ENCODE measurements at places on chromosomes 4 and X.

DNA sequence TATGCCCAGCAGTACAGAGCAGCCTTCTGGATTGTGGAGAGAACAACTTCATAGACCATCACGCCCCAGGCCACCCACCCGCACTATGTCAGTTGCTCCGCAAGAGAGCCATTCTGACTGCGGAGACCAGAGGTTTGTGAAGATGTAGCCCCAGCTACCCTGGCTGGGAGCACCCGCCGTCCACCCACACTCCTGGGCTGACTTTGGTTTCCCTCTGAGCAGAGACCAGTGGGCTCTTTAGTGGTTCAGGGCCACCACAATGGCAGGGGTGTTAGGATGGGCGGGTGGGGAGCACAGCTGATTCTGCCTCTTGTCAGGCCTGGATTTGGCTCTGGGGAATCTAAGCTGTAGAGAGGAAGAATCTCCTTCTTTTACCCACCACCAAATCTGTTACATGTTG, 313.4 kb downstream of the LDB2 start:
- DNase-seq, result no peak

DNA sequence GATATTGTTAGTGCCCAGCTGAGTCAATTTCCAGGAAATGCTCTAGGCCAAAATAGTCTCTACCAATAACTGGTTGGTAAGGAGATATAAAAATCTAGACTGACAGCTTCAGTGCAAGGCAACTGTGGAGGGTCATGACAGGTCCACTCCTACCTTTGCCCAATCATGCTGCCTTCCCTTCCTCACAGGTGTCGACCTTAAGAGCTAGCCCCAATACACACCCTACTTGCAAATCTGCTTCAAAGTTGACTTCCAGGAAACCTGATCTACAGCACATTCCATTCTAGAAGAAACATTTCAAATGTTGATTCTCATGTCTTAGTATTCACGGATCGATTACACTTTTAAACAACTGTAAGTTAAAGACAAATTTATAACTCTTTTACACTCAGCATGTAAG, 1455.5 kb downstream of the TECRL start:
- no peak for DNase-seq

DNA sequence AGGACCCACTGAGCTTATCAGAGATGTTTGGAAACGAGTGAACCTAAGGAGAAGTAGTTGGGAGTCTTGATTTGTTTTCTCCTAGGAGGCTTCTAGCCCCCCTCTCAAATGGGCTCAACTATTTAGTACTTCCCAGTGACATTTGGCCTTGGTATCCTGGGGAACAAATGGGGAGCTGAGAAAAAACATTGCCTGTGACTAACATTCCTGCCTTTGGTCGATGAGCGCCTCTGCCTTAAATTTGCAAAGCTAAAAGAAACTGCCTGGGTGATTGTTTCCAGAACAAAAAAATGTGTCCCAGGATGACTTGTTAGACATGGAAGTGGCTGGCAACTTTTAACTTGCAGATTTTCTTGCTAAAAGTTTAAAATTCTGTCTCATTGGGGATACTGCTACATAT, 58.8 kb upstream of the IGFBP7 start:
- no peak for DNase-seq

DNA sequence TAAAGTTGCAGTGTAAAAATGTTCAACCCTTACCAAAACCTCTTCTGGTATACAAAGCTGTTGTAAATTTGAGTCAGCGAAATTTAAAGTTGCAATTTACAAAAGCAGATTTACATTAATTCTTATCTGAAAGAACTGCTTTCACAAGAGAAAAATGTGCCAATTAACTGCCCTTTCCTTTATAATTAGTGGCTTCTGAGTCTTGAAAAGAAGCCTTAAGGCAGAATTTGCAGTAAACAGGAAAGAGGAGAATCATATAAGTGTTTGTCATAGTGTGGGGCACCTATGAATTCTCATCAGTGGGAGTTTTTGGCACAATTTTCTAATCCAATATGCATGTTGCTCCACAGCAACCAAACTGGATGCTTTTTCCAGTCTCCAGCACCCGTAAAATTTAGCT, 125.3 kb upstream of the GABRG1 start:
- DNase-seq, result no peak

- DNase-seq, result no peak
These were observed 154.5 kb upstream of the GALNT7 start for GRCh38 chr4:173014113-173014558.

DNA sequence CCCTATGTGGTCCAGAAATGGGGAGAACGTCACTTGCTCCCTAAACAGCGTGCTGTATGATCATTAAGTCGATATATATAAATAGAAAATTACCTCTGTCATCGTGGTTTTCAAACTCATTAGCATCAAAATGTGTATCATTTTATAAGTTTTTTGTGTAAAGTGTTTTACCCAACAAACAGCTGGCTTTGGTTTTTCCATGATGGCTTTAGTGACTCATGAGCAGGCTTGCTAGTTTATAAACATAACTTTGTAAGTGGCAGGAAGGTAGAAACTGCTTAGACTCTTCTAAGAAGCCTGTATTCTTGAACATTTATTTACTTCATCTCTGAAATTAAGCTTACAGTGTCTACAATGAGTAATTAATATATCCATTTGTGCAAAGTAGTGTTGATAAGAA, 108.4 kb upstream of the DIPK2B start:
- no peak for DNase-seq

- no peak for DNase-seq
These were observed 12.4 kb downstream of the LYAR start for GRCh38 chr4:4277531-4277930.

GRCh38 chrX:30468471-30468870, 109.1 kb downstream of the TASL start:
- DNase-seq, result no peak

- DNase-seq, result no peak
These were observed 51.1 kb upstream of the PPP2R3B start for GRCh38 chrX:437661-438390.

DNA sequence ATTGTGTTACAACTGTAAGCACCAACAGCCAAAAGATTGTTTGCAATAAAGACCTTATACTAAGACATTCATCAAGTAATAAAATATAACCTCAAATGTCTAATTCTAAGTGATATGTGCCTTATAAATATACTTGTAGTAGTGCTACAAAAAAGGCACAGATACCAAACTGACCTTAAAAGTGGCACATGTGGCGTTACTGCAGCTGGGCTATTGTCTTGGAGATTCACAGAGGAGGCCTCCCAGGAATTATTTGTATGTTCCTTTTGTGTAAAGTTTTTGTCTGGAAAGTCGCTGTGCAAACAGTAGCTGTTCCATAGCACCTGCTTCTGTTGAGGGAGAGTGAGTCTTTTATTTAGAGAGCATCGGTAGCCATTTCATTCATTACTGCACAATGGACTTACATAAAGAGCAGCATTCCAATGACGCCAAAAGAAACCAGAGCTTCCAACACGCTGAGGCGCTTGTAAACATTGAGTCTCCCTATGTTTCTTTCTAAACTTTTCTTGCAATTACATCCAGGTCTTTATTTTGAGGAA, 143.7 kb downstream of the RPA4 start:
- no peak for DNase-seq

GRCh38 chr4:22170353-22170752, 221.8 kb upstream of the KCNIP4 start:
- peak; percentile 79 for DNase-seq

GRCh38 chr4:128525387-128525786, 237.8 kb upstream of the PGRMC2 start:
- no peak for DNase-seq

DNA sequence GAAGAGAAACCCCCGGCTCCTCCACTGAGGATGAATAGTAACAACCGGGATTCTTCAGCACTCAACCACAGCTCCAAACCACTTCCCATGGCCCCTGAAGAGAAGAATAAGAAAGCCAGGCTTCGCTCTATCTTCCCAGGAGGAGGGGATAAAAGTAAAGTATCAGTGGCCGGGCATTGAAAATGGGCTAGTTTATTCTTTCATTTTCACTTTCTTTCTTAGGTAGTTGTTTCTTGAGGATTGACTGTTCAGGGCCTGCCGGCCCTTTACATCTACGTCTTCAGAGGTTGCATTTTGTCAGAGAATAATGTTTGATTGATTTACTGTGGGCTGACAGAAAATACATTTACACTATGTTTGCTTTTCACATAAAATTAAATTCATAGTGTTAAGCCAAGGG, 27.1 kb downstream of the PAK3 start:
- no peak for DNase-seq

GRCh38 chrX:15384304-15384703, at the start of gene VEGFD:
TSS of gene VEGFD (minus strand) at chrX:15384413. CDS start at chrX:15383946, 467 bp downstream.
- no peak for DNase-seq

GRCh38 chrX:119467842-119468550, at the start of gene SLC25A5:
TSS of gene SLC25A5 (plus strand) at chrX:119468444. CDS start at chrX:119468516, 72 bp downstream.
- no peak for DNase-seq

DNA sequence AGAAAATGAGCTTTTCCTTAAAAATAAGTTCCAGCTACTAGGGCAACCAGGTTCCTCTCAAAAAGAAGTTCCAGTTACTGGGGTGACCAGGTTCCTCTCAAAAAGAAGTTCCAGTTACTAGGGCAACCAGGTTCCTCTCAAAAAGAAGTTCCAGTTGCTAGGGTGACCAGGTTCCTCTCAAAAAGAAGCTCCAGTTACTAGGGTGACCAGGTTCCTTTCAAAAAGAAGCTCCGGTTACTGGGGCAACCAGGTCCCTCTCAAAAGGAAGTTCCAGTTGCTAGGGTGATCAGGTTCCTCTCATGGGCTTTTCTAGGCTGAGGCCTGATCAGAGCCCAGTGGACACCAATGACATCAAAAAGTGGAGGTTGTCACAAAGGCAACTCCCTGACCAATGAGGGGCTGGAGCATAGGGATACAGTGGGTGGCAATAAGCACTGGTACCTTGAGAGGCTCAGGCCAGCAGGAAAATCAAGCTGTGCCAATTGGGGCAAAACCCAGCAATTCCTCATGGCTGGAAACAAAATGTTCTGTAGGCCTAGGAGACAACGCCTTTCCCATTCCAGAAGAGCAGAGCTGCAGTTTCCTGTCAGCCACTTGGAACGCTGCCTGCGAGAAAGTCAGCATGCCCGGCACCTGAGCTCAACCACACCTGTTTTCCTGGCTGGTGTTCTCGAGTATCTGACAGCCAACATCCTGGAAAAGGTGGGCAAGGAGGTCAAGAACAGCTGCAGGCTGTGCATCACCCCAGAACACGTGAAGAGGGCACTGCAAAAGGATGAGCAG, 12.3 kb upstream of the SYTL5 start:
- DNase-seq, result no peak

DNA sequence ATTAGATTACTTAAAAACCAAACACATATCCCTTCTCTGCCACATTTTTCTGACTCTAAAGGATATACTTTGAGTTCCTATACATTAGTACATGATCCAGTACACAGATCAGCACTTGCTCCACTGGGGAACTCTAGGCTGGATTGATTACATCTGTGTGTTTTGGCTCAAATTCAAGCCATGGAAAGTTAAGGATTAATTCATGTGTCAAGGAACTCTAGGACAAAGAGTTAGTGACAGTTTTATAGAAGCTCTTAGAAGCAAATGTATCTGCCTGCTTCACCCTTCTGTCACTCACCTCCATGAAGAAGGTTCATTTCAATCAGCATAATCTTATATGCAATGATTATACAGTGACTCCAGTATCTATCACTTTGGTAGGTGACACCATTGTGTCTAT, 43.2 kb downstream of the SCFD2 start:
- no peak for DNase-seq

- no peak for DNase-seq
These were observed 240.5 kb downstream of the GRIA3 start for GRCh38 chrX:123424546-123424945.

DNA sequence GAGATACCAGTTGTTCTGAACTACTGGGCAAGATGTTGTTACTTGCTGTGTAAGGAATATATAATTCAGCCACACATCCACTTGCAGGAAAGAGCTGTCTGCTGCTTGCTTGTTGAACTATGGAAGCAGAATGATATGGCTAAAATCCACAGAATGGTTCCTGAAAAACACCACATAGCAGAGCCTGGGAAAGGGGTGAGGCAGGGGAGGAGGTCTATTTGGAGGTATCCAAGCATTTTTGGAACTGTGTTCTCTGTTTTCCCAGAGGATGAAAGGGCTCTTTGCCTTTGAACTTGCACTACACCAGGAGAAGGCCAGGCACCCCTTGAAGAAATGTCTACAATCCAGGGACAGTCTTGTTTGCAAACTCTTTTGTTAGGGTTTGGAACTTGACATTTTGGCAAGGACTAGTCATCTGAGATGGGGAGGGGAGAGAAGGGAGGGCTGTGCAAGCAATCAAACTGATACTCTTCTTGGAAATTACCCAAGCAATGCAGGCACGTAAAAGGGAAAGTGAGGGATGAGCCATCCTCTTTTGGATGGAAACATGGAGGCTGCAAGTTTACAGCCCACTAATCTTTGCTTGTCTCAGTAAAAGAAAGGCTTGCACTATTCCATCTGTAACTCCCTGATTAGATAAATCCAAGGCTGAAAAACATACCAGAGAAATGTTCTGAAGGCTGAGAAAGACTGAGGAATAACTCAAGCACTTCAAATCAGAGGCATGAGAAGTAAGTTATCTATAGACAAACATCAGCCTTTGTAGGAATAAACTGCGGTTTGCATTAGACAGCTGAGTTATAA, 141.0 kb downstream of the TSPAN5 start:
- DNase-seq, result no peak

DNA sequence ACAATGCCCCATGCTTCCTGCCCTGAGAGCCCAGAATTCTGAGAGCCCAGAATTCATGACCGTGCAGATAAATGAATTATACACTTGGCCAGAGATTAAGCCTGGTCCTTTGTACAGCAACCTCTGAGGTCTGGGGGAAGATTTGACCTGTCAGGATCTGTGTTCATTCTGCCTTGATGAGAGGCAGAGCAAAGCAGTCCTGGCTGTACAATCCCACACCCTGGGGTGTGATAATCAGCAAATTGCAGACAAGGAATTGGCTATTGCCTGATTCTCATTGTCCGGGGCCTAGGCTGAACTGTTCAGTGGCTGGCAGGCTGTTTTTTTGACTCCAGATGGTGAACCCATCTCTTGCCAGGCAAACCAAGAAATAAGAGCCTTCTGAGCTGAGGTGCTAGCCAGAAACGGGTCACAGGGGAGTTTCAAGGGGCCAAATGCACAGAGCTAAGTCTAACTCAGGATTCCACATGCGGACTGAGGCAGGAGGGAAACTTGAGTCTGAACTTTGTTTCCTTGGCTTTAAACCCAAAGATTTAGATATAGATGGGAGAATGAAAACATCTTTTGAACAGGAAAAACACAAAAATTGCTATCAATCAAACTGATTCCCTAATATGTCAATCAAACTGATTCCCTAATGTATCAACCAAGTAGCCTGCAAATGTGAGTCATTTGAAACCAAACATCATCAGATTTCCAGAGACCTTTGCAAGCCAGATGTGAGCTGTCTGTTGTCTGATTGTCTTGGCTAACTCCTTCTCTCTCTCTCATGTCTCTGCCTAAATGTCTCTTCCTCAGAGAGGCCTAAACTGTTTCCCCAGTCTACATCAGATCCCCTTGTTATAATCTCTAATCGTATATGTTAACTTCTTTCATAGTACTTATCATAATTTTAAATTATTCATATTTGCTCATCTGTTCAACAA, 159.3 kb downstream of the ATG4A start:
- no peak for DNase-seq

DNA sequence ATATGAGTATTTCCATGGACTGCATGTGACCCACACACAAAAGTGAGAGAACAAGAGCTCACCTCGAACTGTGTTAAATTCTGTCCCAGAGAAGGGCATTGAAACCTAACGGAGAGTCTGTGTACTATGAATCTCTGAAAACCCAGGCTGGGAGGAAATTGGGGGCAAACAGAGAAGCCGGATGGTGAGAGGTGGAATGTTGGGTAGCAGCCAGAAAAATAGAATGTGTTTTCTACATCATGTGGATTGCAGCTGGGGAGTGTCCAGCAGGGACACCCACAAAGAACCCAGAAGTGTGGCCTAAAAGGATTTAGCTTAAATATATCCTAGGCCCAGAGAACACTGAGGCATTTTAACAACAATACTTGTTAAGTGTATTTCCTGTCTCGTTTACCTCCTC, 38.6 kb downstream of the MND1 start:
- no peak for DNase-seq
